ENCODE measurements at places on chromosomes 6 and 20. TPM values are rescaled to one million over a fixed set of nuclear protein-coding genes. Genes with fewer than 3 reads are reported as not detected.

DNA sequence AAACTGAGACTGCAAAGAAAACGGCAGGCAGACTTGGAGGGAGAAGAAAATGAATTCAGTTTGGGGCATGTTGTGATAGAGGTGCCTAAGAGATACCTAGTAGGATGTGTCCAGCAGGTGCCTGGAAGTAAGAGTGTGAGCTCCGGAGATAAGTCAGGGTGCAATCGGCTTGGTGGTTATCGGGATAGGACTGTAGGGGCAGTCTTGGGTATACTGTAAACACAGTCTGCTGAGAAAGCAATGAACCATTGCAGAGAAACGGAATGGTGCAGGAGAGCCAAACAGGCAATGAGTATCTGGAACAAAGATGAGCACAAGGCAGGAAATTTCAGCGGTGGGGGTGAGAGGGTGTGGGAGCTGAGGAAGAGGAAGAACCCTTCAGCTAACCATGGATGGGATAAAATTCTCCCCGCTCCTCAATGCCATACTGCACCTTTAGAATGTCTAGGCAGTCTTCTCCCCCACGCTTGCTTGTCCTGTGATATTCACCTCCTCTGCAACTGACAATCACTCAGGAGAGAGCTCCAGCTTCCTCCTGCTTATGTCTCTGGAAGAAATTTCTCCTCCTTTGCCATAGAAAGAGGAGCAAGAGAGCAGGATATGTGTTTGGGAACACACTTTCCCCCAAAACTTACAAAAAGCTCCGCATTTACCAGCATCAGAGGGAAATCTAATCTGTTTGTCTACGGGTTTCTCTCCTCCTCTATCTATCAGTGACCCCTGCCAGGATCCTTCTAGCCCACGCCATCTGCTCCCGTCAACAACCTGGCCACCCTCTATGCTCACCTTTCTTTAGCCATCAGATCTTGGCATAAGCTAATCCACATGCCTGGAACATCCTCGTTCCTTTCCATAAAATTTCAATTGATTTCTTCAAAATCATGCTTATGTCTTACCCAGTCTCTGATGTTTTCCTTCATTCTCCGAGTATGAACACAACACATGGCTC lies 381.7 kb upstream of the JARID2 start:
- DNase-seq, result no peak

- DNase-seq, result no peak
These were observed 387.6 kb downstream of the CDC5L start for GRCh38 chr6:44775121-44775520.

GRCh38 chr6:4698901-4699659 lies 77.1 kb upstream of the CDYL start:
- no peak for DNase-seq

- no peak for DNase-seq
These were observed 647.9 kb upstream of the AGPAT4 start for GRCh38 chr6:161921602-161922395.

DNA sequence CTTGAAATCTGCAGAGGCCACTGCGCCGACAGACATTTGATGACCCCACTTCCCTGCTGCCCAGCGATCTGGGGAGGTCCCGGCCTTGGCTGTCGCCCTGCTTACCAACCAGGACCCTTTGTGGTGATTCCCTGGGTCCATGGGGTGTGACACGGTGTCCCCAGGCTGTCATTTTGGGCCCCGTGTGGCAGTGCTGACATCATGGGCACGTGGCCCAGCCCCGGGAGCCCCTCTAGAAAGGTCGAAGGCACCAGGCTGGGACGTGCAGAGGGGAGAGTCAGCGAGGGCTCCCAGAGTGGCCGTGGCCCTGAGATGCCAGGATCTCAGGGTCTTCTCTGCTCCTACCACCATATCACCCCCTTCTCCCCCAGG lies 170.0 kb downstream of the TAF4 start:
- DNase-seq, result no peak

GRCh38 chr20:50565383-50565782 lies 55.2 kb downstream of the PTPN1 start:
- DNase-seq, result no peak

DNA sequence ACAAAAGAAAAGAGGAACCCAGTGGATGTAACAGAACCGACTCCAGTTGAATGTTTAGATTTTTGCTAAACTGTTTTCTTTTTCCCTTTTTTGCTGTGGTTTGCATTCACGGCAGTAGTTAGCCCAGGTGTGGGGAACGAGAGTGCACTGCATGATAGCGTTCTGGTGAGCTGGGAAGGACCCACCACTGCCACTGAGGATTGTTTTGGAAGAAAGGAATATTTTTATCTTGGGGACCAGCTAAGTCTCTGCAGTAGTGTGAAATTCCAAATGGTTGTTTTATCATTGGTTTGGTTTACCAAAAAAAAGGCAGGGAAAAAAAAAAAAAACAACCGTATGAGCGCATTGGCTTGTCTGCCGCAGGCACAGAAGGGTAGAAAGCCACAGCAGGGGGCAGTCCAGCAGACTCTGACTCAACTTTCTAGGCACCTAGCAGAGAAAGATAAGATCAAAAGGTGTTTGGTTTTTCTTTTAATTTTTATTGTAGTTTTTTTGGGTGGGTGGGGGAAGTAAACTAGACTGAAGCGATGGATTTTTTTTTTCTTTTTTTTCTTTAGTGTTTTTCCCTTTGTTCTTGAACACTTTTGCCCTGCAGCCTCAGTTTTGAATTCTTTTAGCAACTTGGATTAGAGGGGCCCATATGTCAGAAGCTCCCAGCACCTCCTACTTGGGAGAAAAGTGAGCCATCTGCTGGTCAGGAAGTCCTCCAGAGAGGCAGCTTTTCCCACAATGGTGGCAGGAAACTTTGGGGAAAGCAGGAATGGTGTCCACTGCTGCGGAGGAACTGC lies 13.5 kb upstream of the RAB5IF start:
- DNase-seq, result no peak

DNA sequence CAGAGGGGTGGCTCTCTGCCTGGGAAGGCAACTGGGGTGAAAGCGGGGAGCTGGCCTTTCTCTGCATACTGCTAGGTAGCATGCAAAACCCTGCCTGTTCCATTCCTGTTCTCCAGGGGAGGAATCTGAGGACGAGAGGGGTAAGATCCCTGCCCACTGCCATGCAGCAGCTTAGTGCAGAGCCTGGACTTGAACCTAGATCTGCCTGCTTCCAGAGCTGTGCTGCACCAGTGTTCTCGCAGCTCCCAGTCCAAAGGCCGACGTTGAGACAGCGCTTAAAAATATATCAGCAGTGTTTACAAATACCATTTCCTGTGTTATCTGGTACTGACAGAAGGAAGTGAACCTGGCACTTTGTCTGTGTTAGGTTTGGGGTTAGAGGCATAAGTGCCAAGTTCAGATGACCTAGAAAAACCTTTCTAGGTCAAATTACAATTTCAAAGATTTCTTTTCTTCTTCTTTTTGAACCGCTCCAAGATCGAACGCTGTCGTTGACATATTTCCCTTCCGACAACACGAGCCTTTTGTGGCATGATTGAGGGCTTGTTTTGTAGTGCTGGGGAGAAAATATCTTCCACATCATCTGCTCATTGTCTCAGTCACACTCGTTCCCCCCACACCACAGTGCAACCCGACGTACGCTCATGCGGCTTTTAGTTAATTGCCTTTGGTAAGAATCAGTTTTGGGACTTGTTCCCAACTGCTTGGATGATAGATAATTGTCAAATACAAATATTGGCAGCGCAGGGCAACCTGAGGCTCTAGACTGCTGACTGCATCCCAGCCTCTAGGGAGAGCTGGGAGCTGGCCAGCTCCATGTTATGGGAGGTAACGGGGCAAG lies 44.6 kb downstream of the TOX2 start:
- DNase-seq, result no peak

GRCh38 chr20:5662769-5663168 lies 87.4 kb upstream of the SHLD1 start:
- DNase-seq, result no peak

DNA sequence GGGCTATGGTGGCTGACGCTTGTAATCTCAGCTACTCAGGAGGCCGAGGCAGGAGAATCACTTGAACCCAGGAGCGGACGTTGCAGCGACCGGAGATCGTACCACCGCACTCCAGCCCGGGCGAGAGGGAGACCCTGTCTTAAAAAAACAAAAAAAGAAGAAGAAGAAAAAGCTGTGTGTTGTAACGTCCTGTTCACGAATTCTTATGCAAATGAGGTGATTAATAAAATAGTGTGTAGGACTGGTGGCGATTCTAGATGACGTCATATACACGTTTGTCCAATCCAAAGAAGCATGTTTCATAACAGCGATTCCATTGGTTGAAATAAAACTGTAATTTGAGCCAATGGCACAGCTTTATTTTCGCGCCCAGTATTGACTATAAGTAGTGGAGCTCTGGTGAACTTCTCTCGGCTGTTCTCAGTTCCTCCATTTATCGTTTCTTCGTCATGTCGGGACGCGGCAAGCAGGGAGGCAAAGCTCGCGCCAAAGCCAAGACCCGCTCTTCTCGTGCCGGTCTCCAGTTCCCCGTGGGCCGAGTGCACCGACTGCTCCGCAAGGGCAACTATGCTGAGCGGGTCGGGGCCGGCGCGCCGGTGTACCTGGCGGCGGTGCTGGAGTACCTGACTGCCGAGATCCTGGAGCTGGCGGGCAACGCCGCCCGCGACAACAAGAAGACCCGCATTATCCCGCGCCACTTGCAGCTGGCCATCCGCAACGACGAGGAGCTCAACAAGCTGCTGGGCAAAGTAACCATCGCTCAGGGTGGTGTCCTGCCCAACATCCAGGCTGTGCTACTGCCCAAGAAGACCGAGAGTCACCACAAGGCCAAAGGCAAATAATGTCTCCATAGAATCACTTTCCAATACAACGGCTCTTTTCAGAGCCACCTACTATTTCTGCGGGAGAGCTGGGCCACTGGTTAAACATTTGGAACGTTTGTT lies 47.0 kb downstream of the OR2B2 start:
- peak; percentile 96 for DNase-seq

GRCh38 chr6:43897571-43898302 lies 127.7 kb downstream of the VEGFA start:
- no peak for DNase-seq

DNA sequence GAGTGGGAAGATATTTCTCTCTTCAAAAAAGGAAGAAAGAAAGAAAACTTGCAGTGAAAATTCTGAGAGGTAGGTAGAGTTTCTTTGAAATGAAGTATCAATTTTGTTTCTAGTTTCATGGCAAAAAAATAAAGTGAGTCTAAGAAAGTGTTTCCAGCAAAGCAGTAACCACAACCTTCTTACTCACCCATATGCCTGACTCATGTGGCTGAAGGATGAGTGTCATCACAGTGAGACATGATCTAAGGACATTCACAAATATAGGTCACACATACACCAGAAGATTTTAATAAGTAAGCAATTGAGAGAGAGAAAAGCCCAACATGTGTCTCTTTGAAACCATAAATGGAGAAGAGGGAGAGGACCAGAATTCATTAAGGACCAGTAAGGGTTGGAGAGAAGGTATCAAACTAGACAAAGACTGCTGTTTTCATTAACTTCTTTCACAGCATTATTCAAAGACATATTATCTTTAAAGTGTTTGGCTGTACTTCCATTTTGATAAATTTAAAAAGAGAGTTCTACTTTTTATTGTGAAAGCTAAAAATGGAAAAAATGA lies 169.5 kb downstream of the FRK start:
- DNase-seq, result no peak

DNA sequence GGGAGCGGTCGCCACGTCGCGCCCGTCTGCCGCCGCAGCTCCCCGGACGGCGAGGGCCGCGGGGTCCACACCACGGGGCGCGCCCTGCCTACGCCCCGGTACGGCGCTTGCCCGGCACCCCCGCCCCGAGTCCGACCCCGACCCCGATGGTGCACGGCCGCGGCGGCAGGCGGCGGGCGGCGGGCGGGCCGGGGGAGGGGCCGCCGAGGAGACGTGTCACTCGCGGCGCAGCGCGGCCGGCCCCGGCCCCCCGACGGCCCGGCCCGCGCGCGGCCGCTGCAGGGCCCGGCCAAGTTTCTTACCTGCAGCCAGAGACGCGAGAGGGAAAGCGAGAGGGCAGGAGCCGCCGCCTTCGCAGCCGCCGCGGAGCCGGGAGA lies 328 bp downstream of the RRBP1 start:
- no peak for DNase-seq

DNA sequence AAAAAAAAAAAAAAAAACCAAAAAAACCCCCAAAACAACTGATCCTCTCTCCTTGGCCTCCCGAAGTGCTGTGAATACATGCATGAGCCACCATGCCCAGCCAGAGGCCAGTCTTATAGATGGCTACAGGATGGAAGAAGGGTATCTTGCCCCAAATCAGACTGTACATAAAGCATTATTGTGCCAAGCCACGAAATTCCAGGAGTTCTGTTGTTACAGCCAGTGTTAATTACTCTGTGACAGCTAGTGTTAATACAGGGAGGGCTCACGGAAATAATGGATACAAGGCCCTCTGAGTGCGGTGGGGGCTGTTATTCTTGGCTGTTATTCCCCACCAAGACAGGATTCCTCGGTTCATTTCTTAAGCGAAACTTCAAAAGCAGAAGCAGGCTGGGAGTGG lies 1.4 kb upstream of the CLPSL2 start:
- DNase-seq, result no peak

GRCh38 chr6:165082636-165083035 lies 226.8 kb downstream of the C6orf118 start:
- no peak for DNase-seq

CRISP3 gene
- 0.65 TPM for polyA plus RNA-seq

C4A gene
- polyA plus RNA-seq, result 126 TPM

DDX27 gene
- polyA plus RNA-seq, result 36.1 TPM

CHRNA4 gene
- not detected for polyA plus RNA-seq

RSPO3 gene
- polyA plus RNA-seq, result 4.4 TPM
